ENCODE measurements at places on chromosomes 16 and 17. TPM values are rescaled to one million over a fixed set of nuclear protein-coding genes. Genes with fewer than 3 reads are reported as not detected.

Gene FNDC8
- total RNA-seq: not detected

DNA sequence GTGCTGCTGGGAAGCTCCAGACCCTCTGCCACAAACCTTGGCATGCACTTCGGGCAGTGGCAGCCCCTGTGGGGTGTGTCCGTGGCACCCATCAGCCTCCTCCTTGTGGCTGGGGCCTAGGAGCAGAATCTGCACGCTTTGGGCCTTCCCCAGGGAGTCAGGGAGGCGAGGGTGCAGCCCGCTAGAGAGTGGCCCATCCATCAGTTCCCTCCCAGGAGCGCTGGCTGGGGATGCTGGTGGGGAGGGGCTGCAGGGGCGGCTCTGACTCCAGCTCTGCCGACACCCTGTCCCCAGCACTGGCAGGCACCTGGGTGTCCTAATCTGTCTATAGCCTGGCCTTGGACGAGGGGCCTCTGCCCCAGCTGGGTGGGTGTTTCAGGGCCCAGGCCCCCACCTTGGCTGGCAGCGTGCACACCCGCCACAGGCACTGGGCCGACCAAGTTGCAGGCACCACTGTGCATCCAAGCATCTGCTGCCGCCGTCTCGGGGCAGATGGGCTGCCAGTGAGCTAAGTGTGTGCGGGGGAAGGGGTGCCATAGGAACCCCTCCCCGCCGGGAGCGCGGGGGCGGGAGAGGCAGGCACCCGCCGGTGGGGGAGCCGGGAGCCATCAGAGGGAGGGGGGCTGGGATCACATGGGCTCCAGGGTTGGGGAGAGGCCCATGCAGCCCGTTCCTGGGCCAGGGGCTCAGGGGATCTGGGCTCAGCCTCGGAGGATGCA is 30.2 kb downstream of the ENDOV start:
- DNase-seq: peak; percentile 90

Gene ITGAL
- total RNA-seq: 4.9 TPM

GRCh38 chr17:60846175-60846574 is 168.5 kb downstream of the BCAS3 start:
- DNase-seq: no peak

GRCh38 chr17:2081564-2081963 is 26.7 kb downstream of the HIC1 start:
- no peak for DNase-seq

GRCh38 chr16:49049191-49049590 is 232.4 kb downstream of the CBLN1 start:
- DNase-seq: no peak

GRCh38 chr16:19162085-19162484 is 6.0 kb upstream of the SYT17 start:
- DNase-seq: no peak

DNA sequence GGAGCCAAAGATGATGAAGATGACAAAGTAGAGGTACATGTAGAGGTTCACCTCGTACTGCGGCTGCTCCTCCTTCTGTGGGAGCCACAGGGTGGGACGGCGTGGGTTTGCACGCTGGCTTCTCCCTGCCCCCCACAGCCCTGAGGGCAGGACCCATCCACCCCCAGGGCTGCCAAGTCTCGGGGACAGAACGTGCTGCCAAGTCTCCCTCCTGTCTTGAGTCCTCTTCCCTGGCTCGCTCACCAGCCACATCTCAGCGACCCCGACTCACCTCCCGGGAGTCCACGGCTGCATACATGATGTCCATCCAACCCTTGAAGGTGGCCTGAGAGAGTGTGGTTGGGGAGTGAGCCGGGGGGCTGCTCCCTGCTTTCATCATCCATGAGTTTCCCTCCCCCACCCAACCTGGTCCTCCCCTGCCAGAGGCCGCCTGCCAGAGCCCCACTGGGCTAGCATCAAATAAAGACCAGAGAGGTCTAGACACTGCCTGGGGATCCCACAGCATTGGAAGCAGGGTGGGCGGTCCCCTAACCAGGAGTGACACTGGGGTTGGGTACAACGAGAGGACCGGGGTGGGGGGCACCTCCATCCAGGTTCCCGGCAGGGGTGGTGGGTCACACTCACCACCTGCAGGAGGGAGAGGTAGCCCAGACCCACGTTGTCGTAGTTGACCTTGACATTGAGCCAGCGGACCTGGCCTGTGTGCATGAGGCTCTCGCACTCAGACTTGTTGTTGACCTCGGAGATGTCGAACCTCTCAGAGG is 12.8 kb upstream of the CD79B start:
- no peak for DNase-seq

DNA sequence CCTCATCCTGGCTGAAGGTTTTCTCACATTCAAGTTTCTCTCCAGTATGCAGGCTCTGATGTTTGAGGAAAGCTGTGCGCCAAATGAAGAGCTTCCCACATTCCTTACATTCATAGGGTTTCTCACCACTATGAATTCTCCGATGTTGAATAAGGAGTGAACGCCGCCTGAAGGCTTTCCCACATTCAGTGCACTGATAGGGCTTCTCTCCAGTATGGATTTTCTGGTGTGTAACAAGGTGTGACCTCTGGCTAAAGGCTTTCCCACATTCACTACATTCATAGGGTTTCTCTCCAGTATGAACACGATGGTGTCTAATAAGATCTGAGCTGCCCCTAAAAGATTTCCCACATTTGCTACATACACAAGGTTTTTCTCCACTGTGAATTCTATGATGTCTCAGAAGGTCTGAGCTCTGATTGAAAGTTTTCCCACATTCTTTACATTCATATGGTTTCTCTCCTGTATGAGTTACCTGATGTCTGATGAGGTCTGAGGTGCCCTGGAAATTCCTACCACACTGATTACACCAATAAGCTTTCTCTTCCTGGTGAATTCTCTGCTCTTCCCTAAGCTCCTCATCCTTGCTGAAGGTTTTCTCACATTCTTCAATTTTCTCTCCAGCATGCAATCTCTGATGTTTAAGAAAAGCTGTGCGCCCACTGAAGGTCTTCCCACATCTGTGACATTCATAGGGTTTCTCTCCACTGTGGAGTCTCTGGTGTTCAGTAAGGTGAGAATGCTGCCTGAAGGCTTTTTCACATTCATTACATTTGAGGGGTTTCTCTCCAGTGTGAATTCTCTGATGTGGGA is 8.9 kb downstream of the ZNF594 start:
- DNase-seq: no peak

Gene PLEKHG4
- total RNA-seq: 10.9 TPM

- DNase-seq: no peak
These were observed 16.7 kb upstream of the ADGRG1 start for GRCh38 chr16:57611706-57612105.

Gene SOX8
- total RNA-seq: 61.3 TPM

Gene ZNF764
- 10.7 TPM for total RNA-seq

DNA sequence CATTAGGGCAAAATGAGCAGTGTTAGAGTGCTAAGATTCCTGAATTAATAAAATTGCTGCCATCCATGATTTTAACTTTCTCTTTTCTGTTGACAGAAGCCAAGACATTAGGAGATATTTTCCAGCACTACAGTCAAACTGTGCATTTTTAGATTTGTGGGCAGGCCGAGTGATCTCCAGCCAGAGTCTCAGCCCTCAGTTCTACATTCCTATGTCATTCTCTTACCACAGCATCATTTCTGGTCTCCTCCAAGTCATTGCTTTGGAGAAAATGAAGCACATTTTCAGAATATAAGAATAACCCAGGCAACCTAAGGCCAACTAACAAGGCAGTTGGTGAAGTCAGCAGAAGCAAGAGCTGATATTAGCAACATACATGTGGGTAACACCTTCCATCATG is 74.6 kb upstream of the NUDT7 start:
- no peak for DNase-seq

DNA sequence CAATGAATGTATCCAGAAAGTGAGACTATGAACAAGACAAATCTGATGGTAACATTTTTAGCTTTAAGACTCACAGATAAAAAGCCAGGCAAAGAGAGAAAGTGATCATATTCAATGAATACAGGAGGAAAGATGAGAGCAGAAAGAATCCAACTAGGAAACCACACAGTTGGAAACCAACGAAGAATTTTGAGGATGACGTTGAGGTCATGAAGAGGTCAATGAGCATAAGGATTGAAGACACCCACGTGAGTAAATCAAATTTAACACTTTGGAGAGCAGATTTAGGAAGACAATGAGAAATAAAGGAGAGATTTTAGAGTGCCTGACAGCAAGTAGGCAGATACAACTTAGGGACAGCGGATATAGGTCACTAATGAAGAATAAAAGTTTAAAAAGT is 948.1 kb downstream of the KCNJ2 start:
- no peak for DNase-seq

GRCh38 chr17:82648742-82649331 is 593 bp upstream of the WDR45B start:
- DNase-seq: no peak

GRCh38 chr16:50455288-50455845 is 86.6 kb upstream of the BRD7 start:
- no peak for DNase-seq

- DNase-seq: no peak
These were observed 6.7 kb upstream of the EVI2A start for GRCh38 chr17:31328160-31328535.

GRCh38 chr17:31433811-31434726 is 42.6 kb downstream of the RAB11FIP4 start:
- no peak for DNase-seq

GRCh38 chr17:50818261-50818660 is 17.1 kb upstream of the WFIKKN2 start:
- DNase-seq: no peak

Gene WNT3
- total RNA-seq: 4.0 TPM

Gene KRT9
- not detected for total RNA-seq

Measured in spinal cord (tissue), 10 donors.